ENCODE measurements at places on chromosomes 7 and 10. TPM values are rescaled to one million over a fixed set of nuclear protein-coding genes. Genes with fewer than 3 reads are reported as not detected.
A peak's percentile ranks its signal among the peaks of the same experiment; 100 is the strongest.

TAC1 gene
- not detected for total RNA-seq

CNNM1 gene
- not detected for total RNA-seq

DNA sequence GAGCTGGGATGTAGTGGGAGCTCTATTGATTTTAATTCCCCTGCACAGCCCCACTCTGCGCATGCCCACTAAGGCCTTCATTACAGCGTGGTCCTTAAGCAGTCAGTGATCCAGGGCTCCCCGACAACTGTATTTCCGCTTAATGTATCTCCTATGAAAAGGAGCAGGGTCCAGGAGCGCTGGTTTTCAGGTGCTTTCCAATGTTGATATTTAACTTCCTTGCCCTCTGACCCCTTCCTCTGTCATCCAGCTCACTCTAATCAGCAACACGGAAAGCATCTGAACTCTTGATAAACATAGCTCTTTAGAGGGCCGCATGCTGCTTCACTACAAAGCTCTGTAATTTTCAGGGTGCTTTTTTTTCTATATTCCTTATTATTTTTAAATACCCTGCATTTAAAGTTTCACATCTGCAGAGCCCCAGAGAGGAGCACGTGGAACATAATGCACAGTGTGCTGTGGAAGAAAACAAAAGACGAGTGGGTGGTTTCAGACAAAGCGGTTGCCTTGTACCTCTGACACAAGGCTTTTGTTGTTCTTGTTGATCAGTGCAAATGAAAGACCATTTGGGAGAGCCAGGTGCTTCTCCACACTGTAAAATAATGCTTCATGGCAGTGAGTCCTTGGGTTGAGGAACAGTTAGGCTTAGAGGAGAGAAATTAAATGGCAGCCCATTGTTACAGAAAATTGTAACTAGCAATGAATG is 465.9 kb upstream of the CELF2 start:
- no peak overlapping the region for H3K27ac ChIP-seq
- no peak overlapping the region for H3K4me3 ChIP-seq
- DNase-seq: no peak
- no peaks in the 10 kb centered on the region for H3K36me3 ChIP-seq
- no peaks in the 10 kb centered on the region for H3K27me3 ChIP-seq

DNA sequence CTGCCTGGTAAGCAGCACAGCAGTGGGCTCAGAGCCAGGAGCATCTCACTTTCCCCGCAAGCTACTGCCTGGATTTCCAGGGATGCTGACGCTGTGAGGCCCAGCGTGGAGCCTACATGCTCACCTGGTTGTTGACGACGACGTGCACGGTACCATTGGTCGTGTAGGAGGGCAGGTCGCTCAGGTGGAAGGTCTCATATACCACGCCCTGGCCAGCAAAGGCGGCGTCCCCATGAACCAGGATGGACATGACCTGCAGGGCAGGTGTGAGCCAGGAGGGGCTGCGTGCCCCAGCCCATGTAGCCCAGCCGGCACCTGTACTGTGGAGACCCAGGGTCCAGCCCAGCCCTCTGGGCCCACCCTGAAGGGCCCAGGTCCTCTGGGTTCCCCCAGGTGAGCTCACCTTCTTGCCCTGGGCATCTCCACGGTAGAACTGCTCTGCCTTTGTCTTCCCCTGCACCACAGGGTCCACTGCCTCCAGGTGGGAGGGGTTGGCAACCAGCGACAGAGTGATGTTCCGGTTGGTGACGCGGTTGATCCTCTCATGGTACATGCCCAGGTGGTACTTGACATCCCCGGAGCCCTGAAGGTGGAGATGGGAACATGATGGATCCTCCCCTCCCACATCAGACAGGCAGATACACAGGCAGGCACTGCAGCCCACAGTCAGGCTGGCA is 15.4 kb downstream of the OGDHL start:
- no peaks in the 10 kb centered on the region for H3K36me3 ChIP-seq
- DNase-seq: no peak
- no peak overlapping the region for H3K4me3 ChIP-seq
- H3K4me1 ChIP-seq: no peaks in the 10 kb centered on the region
- no peak overlapping the region for H3K27ac ChIP-seq

DNA sequence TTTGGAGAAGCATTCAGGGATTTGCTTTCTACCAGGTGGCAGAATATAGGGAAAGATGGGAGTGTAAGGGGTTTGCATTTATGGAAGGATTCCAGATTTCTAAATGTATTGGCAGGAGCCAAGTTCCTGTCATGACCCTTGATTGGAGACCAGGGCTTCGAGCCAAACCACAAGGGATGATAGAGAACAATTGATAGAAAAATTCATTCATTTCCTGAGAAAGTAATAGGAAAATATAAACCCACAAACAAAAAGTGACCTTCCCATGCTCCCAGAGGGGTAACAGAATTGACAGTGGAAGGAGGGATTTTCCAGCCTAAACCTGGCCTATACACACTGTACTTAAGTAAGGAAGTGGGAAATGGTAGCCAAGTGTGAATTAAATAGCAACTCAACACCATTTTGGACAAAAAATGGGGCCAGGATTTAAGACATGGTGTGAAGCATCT is 22.4 kb upstream of the IFIT2 start:
- DNase-seq: peak; percentile 66
- no peak overlapping the region for H3K4me3 ChIP-seq
- peaks cover 45% of the 10 kb centered on the region for H3K4me1 ChIP-seq
- H3K27ac ChIP-seq: peak overlapping the region; percentile 46

Measured in SJSA1 (cell line).